ENCODE measurements at places on chromosomes 3 and 15.
A peak's percentile ranks its signal among the peaks of the same experiment; 100 is the strongest.

DNA sequence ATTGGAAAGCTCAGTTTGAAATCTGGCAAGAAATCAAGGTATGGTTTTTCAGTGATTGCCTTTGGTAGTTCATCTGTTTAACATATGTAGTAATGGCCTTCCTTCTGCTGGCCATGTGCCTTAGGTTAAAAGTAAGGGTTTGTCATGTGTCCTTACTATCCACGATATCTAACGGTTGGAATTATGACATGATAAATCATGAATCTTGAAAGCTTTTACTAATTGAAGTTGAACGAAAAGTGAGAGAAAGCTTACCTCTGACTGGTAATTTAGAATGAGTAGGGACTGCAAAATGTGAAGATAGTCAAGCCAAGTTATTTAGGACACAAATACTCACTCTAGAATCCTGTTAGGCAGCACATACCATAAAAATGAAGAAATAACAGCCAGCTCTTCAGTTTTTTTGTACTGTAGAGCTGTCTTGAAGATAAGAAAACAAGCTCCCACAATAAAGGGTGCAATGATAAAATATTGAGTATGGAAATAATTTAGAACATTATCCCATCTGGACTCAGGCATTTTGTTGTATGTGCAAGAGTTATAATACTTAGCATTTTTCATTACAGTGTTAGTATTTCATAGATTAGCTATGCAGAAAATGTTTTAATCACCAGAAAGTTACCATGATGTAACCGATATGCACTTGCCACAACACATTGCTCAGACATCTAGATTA is 303.4 kb downstream of the ZNF385D start:
- no peak for DNase-seq

- DNase-seq: no peak
Measured at GRCh38 chr15:37823601-37824275, 110.7 kb upstream of the TMCO5A start.

DNA sequence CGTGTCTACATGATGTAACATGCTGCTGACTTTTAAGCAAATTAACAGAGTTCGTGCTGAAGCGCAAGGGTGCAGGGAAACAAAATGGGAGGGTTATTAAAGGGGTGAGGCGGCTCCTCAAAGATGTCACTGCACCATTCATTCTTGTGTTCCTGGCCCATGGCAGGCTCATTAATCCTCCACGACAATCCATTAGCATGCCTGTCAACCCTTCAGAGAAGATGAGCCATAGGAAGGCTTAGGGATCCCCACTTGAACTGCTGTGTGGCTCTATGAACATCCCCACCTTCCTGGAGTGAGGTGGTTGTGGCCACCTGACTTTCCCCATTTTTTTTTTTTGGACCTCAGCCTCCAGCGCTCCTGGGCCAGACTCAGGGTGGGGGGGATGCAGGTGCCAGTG is 45.8 kb downstream of the IGF1R start:
- DNase-seq: no peak

DNA sequence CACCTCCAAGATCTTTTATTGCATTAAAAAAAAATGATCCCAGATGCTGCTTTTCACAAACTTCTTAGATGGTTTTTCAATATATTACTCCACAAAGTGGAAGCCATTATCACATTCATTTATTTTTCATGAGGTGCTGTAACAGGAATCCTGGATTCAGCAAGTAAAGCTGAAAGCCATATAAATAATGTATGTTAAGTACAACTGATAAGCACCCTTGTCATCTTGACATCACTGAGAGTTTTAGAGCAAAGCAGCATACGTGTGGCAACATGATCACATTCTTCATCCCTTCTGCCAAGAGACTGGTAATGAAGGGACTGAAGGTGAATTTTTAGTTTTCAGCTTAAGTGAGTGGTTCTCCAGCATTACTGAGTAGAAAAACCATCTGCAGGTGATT is 44.9 kb upstream of the LRRFIP2 start:
- DNase-seq: peak; percentile 3

DNA sequence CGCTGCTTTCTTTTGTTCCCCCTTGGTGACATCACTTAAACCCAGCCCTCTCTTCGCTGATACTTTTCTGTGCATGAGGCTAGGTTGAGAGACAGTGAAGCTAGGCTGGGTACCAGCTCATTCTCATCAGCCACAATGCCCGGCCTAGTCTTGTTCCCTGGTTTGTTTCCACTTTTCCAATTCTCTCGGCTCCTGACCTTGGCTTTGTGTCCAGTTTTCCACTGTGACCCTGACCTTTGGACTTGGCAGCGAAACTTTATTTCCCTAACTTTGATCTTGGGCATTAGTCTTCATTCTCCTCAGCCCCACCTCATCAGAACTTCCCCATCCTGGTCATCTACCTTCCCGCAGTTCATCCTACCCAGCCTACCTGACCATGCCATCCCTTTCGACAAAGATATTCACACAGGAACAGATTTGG is 908 bp upstream of the ADPGK start:
- DNase-seq: no peak

GRCh38 chr3:117322866-117323265 is 613.3 kb downstream of the TUSC7 start:
- no peak for DNase-seq

DNA sequence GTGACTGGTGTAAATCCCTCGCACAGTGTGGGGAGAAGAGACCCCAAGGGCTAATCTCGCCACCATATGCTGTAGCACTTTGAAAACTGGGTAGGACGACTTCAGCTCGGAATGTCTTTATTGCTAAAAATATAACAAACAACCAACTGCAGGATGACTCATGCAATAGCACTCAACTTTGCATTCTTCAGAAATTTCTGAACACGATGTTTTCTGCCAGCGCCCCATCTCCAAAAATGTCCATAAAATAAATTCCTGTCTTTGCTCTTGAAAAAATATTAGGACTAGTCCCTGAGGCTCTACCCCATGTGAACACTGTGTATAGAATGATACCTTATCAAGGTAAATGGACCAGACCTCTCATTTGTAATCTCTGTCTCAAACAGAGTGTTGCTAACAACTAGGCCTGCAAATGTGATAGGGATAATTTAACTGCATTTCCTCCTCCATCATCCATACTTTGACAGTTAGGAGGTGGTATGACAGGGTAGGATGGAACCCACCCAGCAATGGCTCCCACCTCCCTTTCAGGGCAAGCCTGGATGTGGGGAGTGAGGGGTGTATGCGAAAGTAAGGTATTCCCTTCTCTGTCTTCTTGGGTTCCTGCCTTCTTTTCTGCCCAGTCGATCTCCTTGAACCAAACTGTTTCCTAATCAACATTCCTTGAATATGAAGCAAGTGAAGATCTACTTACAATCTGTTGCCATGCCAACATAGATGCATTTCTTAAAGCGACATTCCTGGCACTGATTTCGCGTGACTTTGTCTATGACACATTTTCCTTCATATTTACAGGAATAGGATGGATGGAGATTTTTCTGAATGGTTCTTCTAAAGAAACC is 201.1 kb downstream of the NR1D2 start:
- DNase-seq: no peak

- no peak for DNase-seq
Measured at GRCh38 chr3:119550192-119550910, 9.1 kb downstream of the CD80 start.

- no peak for DNase-seq
Measured at GRCh38 chr3:13727890-13728289, 152.0 kb downstream of the WNT7A start.

- DNase-seq: no peak
Measured at GRCh38 chr3:38343797-38344594, 2.6 kb upstream of the XYLB start.

DNA sequence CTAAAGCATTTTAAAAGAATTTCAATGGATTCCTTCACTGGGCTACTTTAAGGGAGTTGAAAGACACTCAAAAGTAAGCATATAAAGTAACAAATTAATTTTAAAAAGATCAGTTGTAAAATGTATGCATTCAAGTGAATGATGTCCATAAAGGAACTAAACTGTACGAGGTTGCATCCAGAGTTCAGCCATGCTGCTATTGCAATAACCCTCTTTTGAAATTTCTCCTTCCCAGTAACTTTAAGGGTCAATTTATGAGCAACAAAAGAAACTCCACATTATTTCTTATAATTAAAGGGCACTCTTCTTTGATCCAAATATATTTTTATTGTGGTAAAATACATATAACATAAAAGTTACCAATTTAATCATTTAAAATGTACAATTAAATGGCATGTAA is 22.9 kb downstream of the BTLA start:
- DNase-seq: no peak

GRCh38 chr3:27431116-27431515 is 53.1 kb downstream of the SLC4A7 start:
- DNase-seq: no peak

DNA sequence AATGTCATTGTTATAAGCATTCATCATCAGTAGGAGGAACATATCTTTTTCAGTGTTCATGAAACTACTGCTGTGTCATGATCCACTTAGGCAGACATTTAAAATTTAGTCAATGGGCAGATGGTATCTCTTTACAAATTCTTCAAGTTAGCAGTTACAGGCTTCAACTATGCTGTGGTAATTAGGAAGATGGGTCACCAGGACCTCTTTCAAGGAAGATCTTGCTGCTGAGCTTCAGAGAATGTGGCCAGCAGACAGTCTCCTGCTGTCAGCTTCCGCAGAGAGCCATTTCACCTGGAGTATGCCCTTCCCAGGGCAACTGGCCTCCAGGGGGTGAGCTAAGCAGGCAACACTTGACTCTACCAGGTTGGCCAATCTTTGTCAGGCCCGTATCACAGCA is 19.4 kb downstream of the IFT57 start:
- DNase-seq: no peak

- DNase-seq: no peak
Measured at GRCh38 chr3:47482366-47482765, 6.6 kb upstream of the SCAP start.

GRCh38 chr3:133213937-133214336 is 175.7 kb downstream of the TMEM108 start:
- DNase-seq: no peak

GRCh38 chr3:111577798-111578685 is 17.1 kb downstream of the ZBED2 start:
- DNase-seq: peak; percentile 1

GRCh38 chr15:85284497-85284896 is 95.9 kb upstream of the AKAP13 start:
- DNase-seq: no peak

GRCh38 chr3:169133178-169134161 is 530.0 kb downstream of the MECOM start:
- DNase-seq: no peak

- DNase-seq: no peak
Measured at GRCh38 chr15:38551720-38552648, 12.6 kb downstream of the RASGRP1 start.

GRCh38 chr15:41940441-41940857 is 31.9 kb downstream of the EHD4 start:
- no peak for DNase-seq

- no peak for DNase-seq
Measured at GRCh38 chr3:195754906-195755305, 34.1 kb downstream of the MUC20 start.

GRCh38 chr3:152656214-152656971 is 178.5 kb upstream of the P2RY1 start:
- DNase-seq: no peak

DNA sequence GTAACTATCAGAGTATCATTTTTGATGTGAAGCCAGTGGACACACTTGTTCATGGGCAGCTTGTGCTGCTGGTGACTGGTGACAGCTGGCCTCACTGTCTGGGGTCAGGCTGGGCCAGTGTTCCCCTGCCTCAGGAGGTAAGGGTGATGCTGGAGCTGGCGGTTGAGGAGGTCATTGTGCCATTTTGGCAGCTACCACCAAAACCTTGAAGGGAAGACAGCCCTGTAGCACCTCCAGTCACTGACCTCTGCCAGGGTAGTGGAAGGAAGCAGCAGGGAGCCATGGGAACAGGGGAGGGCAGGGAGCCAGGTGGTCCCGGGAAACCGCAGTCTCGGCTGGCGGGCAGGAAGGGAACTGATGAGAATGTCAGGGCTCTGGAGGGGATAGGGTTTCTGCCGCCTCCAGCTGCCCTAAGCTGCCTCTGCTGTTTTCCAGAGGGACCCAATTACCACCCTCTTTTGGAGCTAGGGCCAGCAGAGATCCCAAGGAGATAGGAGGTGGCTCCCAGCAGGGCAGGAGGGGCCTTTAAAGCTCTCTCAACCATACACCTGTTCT is 24.8 kb downstream of the FOXL2NB start:
- DNase-seq: no peak

- DNase-seq: no peak
Measured at GRCh38 chr15:95839367-95839782, 491.1 kb upstream of the NR2F2 start.

- DNase-seq: peak; percentile 12
Measured at GRCh38 chr3:128426128-128426921, 40.4 kb downstream of the DNAJB8 start.

DNA sequence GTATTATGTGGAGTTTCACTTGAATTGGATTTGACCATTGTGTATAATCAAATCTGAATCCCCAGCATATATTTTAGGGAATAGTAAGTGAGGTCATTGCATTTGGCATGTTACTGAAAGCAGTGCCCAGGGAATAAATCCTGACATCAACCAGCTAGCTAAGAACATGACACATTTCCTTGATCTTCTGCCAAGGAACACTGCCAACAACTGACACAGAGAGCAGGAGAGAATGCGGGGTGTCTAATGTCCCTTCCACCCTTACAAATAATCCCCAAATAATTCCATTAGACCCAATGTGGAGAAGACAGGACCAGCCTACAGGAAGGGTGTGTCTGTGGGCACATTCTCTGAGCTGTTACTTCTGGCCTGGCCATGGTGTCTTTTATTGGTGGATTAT is 30.6 kb upstream of the UBE3A start:
- no peak for DNase-seq

GRCh38 chr15:74616366-74616939 is 817 bp downstream of the CLK3 start:
- DNase-seq: peak; percentile 60

DNA sequence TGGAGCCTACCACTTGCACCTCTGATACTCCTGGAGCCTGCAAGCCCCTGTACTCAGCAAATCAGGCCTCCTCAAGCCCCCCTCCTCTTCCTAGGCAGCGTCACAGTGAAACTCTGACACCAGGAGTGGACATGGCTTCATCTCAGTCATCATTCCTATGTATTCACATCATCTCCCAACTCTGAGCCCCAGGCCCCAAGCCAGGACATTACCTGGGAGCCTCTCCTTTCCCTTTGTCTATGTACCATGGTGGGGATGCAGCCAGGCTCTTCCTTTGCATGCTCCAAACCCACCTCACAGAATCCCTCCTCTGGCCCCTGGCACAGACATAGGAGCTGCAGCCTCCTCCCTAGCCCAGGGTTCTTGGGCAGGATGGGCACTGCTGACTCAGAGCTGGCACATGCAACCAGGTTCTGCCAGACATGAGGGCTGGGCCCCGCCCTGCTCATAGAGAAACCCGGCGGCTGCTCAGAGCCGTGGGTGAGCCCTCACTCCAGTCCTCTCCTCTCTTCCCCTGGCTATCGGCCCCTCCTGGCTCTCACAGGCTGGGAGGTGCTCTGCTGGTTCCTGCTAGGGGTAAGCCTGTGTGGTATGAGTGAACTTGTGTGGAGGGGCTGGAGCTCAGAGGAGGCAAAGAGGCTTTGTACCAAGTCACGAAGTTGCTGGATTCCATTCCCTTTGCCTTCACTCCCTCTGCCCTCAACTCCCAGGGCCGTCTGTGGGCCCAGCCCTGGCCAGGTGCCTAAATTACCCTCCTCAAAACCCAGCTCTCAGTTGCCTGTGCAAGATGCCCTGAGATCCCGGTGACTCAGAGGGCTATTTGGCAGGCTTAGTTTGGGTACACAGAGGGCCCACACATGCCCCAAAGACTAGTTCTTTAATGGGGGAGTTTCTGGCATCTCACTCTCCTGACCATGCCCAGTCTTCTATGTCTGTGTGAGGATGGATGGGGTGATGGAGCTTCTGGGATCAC is 1.9 kb upstream of the PLCD1 start:
- peak; percentile 24 for DNase-seq
